Upper lobe of left lung (tissue), 6 donors: ENCODE measurements at places on chromosomes 6 and 20. TPM values are rescaled to one million over a fixed set of nuclear protein-coding genes. Genes with fewer than 3 reads are reported as not detected.

DNA sequence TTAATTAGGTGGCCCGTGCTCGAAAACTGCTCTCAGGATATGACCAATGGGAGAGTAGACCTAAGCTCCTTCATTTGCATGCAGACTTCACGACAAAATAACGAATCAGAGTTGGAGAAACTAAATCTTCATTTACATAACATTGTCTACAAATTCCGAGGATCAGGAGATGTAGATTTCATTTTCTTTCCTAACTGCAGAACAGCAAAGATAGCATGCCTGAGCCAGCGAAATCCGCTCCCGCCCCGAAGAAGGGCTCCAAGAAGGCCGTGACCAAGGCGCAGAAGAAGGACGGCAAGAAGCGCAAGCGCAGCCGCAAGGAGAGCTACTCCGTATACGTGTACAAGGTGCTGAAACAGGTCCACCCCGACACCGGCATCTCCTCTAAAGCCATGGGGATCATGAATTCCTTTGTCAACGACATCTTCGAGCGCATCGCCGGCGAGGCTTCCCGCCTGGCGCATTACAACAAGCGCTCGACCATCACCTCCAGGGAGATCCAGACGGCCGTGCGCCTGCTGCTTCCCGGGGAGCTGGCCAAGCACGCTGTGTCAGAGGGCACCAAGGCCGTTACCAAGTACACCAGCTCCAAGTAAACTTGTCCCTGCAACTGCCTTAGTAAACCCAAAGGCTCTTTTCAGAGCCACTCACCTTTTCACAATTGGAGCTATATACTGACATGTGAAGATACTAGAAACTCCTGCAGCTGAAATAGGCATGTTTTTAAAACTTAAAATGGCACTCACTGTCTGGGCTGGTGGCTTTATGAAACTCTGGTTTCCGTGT is 96.5 kb downstream of the HFE start:
- DNase-seq = peak; percentile 52
- H3K27me3 ChIP-seq = no peaks in the 10 kb centered on the region
- H3K4me3 ChIP-seq = peak overlapping the region; percentile 18
- H3K4me1 ChIP-seq = peaks cover 8% of the 10 kb centered on the region

DNA sequence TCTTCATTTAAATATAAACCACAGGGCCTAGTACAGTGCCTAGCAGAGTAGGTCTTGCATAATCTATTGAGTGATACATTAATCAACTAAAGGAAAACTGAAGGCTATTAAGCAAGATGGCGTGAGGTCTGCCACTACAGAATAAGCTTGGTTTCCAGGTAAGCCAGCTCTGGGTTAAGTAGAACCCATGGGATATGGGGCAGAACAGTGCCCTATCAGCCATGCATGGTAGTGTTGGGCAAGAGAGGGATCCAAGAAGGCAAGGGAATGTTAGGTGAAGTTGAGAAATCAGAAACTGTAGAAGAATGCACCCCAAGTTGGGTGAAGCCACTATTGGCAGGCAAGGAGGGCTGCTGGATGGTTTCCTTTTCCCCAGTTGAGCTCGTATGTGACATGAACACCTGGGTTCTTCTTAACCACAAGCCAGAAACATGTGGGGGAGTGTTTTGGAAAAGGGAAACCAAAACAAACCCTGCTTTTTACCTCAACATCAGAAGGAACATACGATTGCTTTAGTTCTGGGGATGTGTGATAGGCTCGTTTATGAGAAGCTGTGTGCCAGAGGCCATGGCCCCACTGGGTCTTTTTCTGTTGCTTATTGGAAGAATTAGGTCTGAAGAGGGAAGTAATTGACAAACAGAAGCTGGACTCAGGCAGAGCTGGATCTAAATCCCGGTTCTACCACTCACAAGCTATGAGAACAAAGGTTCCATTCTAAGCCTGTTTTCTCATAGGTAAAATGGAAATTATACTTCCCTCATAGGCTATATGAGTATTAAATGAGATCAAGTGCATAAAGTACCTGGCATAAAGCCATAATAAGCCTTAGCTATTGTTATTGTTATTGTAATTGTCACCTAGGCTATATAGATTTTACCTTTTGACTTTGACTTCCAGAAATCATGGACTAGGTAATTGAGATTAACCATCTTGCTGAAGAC is 33.5 kb downstream of the NEDD9 start:
- H3K36me3 ChIP-seq = peaks cover 7% of the 10 kb centered on the region
- H3K4me1 ChIP-seq = peaks cover 84% of the 10 kb centered on the region
- no peak overlapping the region for H3K4me3 ChIP-seq
- H3K27ac ChIP-seq = peak overlapping the region; percentile 26
- H3K27me3 ChIP-seq = no peaks in the 10 kb centered on the region

GRCh38 chr6:18823782-18824386 is 436.7 kb downstream of the RNF144B start:
- DNase-seq = no peak
- no peak overlapping the region for H3K27ac ChIP-seq
- no peak overlapping the region for H3K4me3 ChIP-seq
- H3K27me3 ChIP-seq = no peaks in the 10 kb centered on the region
- H3K36me3 ChIP-seq = no peaks in the 10 kb centered on the region

- no peak overlapping the region for H3K27ac ChIP-seq
- no peaks in the 10 kb centered on the region for H3K27me3 ChIP-seq
- no peaks in the 10 kb centered on the region for H3K36me3 ChIP-seq
- H3K4me3 ChIP-seq = no peak overlapping the region
- DNase-seq = no peak
- no peaks in the 10 kb centered on the region for H3K4me1 ChIP-seq
Observed at GRCh38 chr6:138145402-138145801, 16.3 kb upstream of the ARFGEF3 start.

GRCh38 chr6:137808836-137809315 is 58.2 kb upstream of the TNFAIP3 start:
- peaks cover 7% of the 10 kb centered on the region for H3K4me1 ChIP-seq
- H3K4me3 ChIP-seq = no peak overlapping the region
- no peaks in the 10 kb centered on the region for H3K36me3 ChIP-seq
- DNase-seq = no peak

DNA sequence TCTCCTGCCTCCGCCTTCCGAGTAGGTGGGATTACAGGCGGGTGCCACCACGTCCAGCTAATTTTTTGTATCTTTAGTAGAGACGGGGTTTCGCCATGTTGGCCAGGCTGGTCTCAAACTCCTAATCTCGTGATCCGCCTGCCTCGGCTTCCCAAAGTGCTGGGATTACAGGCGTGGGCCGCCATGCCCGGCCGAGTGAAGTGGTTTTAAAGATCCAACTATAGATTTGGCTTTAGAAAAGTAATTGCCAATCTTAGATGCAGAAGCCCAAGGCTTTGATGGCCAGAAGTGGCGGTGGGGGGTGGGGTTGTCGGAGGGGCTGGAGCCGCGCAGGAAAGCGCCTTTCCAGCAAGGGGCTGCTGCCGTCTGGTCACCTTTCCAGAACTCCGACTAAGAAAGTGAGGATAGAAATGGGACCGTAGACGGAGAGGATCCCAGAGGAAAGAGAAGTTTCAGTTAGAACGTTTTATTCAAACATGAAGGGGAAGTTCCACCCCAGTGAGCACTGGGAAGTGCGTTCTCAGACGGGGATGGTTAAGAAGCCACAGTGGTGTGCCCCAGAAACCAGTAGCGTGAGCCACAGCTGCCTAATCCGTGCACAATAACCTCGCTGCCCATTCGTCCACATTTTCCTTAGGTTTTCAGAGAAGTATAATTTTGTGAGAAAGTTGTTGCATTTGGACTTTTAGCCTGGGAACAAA is 69.7 kb downstream of the DLL1 start:
- DNase-seq = no peak
- peaks cover 18% of the 10 kb centered on the region for H3K4me1 ChIP-seq
- H3K27me3 ChIP-seq = no peaks in the 10 kb centered on the region

DNA sequence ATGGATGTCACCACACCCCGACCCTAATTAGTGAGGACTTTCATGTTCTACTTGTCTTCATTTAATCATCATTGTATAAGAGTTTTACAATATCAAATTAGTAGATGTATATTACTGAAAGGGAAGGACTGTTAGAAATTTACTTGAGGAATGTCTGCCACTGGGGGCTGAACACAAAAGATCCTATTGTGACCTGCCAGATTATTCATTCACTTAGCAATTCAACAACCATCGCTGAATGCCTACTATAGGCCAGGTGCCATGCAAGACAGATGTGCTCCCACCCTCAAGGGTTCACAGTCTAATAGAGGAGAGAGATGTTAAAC is 8.0 kb upstream of the RBCK1 start:
- no peak for DNase-seq
- H3K27ac ChIP-seq = no peak overlapping the region
- no peaks in the 10 kb centered on the region for H3K4me1 ChIP-seq
- H3K36me3 ChIP-seq = peaks cover 33% of the 10 kb centered on the region

- no peak overlapping the region for H3K4me3 ChIP-seq
- H3K27ac ChIP-seq = no peak overlapping the region
- DNase-seq = no peak
- no peaks in the 10 kb centered on the region for H3K27me3 ChIP-seq
- no peaks in the 10 kb centered on the region for H3K36me3 ChIP-seq
- no peaks in the 10 kb centered on the region for H3K4me1 ChIP-seq
Observed at GRCh38 chr6:142631517-142632385, 313.2 kb downstream of the HIVEP2 start.

The CDYL gene
- 41.9 TPM for total RNA-seq
